ENCODE measurements at places on chromosomes 16 and 17. TPM values are rescaled to one million over a fixed set of nuclear protein-coding genes. Genes with fewer than 3 reads are reported as not detected.

Gene SPATA22
- 0.49 TPM for total RNA-seq

Gene C16orf95
- total RNA-seq: 5.5 TPM

Gene MYH1
- total RNA-seq: not detected

Gene ACSM2B
- total RNA-seq: not detected

Gene MYH2
- total RNA-seq: not detected

Gene FAAP100
- total RNA-seq: 37.2 TPM

Gene GFAP
- 1.2 TPM for total RNA-seq

Gene GJD3
- total RNA-seq: 7.6 TPM

Gene RND2
- 0.32 TPM for total RNA-seq

Gene MAZ
- total RNA-seq: 209 TPM

Gene HOXB3
- 13.0 TPM for total RNA-seq

Gene SLC6A2
- total RNA-seq: not detected

Gene DDX42
- total RNA-seq: 72.7 TPM

Gene CDK5RAP3
- total RNA-seq: 64.2 TPM

Gene C1QL1
- total RNA-seq: 0.49 TPM

Gene ST6GALNAC1
- total RNA-seq: not detected

Gene IST1
- 223 TPM for total RNA-seq

Gene KLHL10
- 0.12 TPM for total RNA-seq

Gene CHST5
- not detected for total RNA-seq

Gene FGF11
- total RNA-seq: 1.8 TPM

Gene CD300E
- not detected for total RNA-seq

Gene AGRP
- total RNA-seq: not detected

Gene PITPNM3
- total RNA-seq: 0.61 TPM

Gene HOXB4
- total RNA-seq: 2.1 TPM

Gene ERBB2
- total RNA-seq: 56.8 TPM

Gene CDRT15
- total RNA-seq: not detected

Gene KAT7
- 41.7 TPM for total RNA-seq

Gene AATK
- total RNA-seq: 0.16 TPM

Gene TM4SF5
- not detected for total RNA-seq

Gene FOXN1
- total RNA-seq: not detected

Gene WNT3
- 1.9 TPM for total RNA-seq

Gene PTX4
- 0.16 TPM for total RNA-seq

Gene TPPP3
- total RNA-seq: 0.97 TPM

Gene KCNJ16
- total RNA-seq: not detected

Gene STRADA
- 29.4 TPM for total RNA-seq

Gene CD300A
- not detected for total RNA-seq

Gene TAX1BP3
- 160 TPM for total RNA-seq

Gene LRRC46
- total RNA-seq: not detected

Gene BCAR1
- 128 TPM for total RNA-seq

Gene CCL11
- 0.61 TPM for total RNA-seq

Gene TBC1D28
- total RNA-seq: not detected

Gene CACNG1
- not detected for total RNA-seq

Gene SAMD14
- 9.1 TPM for total RNA-seq

Gene ZSCAN10
- not detected for total RNA-seq

Data from hair follicle dermal papilla cell (primary cell).